Stimulated activated CD8-positive, alpha-beta memory T cell treated with anti-CD3 and anti-CD28 coated beads, Interleukin-7, amount 100 ng/mL, for 1 hour (primary cell): ENCODE measurements at places on chromosomes 7 and 10.

DNA sequence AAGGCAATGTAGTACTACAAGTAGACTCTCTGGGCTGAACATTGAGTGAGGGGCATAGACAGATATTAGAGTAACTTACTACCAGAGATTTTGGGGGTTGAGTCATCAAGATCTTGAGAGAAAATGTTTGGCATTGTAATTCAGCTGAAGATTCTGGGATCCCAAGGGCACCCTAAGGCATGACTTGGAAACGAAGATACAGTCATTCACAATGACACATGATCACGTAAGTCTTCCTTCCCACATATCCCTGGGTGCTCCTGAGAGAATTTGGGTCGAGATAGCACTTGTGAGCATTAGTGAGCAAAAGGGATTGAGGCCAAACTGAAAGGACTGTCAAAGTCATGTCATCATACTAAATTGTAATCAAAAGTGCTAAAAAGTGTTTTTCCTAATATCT is 192.5 kb upstream of the PCLO start:
- no peak for DNase-seq

- no peak for DNase-seq
Observed at GRCh38 chr10:8352171-8353075, 297.9 kb downstream of the GATA3 start.

- DNase-seq = no peak
Observed at GRCh38 chr7:159094023-159094740, 50.5 kb downstream of the VIPR2 start.

DNA sequence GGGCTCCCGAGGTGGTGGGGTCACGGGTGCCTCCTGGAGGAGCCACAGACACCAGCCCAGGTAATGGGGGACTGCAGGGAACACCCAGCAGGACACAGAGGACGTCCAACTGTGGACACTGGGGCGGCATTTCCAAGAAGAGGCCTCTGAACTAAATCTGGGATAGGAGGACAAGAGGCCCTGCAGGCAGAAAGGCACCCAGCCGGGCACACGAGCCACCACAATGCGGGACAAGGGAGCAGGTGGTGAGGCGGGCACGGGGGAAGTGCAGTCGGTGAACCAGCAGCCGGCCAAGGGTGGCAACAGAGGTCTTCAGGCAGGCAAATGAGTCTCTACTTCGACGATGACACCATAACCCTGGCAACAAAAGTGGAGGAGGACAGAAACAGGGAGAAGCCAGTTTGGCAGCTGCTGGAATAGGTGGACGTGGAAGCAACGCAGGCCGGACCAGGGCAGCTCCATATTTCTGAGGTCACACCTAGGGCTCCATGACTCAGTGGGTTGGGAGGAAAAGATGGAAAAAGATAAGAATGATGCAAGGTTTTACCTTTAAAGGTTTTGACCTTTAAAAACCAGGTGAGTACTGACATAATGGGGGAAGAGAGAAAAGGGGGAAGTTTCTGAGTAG is 26.1 kb upstream of the GALNTL5 start:
- no peak for DNase-seq
